ENCODE measurements at places on chromosomes 16 and 17.

- DNase-seq: no peak
Observed at GRCh38 chr17:18961634-18962493, 9.9 kb downstream of the SLC5A10 start.

DNA sequence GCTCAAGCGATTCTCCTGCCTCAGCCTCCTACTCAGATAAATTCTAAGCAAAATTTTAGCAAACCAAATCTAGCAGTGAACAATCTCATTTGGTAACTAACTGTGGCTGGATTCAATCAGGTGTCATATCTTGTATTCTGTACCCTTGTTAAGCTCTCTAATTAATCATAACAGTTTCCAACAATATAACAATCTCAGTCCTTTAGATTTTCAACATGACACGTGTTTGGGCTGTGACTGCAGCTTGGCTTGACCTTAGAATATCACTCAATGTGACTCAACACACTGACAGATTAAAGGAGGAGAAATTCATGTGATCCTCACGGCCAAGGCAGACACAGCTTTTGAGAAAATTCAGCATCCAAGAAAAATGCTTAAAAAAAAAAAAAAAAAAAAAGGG lies 133.6 kb downstream of the BANP start:
- no peak for DNase-seq

DNA sequence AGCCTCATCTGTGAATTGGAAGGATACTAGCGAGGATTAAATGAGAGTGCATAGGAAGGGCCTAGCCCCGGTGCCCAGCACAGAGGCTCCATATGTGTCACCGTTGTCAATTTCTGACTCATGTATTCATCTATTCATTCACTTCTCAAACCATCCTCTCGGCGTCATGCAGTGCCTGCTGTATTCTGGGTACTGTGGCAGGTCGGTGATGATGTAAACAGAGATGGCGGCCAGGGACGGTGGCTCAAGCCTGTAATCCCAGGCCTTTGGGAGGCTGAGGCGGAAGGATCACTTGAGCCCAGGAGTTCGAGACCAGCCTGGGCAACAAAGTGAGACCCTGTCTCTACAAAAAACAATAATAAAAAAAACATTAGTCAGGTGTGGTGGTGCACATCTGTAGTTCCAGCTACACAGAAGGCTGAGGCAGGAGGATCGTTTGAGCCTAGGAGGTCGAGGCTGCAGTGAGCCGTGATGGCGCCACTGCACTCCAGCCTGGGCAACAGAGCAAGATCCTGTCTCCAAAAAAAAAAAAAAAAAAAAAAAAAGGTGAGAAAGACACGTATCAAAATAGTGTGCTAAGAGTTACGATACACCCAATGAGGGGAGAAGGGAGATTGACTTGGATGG lies 4.3 kb upstream of the PPP1R1B start:
- DNase-seq: no peak

- peak; percentile 98 for DNase-seq
Observed at GRCh38 chr17:58331815-58332777, 3.5 kb upstream of the TSPOAP1 start.

- DNase-seq: no peak
Observed at GRCh38 chr17:79196913-79197312, 122.3 kb downstream of the ENGASE start.
